CD14-positive monocyte (primary cell): ENCODE measurements at places on chromosomes 6 and 20. TPM values are rescaled to one million over a fixed set of nuclear protein-coding genes. Genes with fewer than 3 reads are reported as not detected.

GRCh38 chr6:141460743-141461484 lies 671.8 kb upstream of the GJE1 start:
- H3K4me3 ChIP-seq, result no peak overlapping the region
- no peaks in the 10 kb centered on the region for H3K36me3 ChIP-seq
- H3K27ac ChIP-seq, result no peak overlapping the region

DNA sequence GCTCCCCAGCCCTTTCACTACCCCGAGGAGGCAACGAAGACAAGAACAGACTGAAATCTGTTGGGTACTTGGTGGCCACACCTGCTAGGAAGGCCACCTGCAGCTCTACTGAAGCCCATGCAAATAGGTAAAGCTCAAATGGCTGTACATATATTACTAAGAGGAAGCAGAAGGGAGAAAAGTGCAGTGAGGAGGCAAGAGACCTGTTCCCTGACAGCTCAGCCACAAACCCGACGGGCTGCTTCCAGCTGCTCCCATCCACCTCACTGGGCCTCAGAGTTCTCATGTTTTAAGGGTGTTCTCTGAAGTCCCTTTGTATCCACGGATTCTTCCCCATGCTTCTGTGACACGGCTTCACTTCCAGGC lies 24.6 kb downstream of the TRAM2 start:
- H3K4me1 ChIP-seq, result no peaks in the 10 kb centered on the region
- DNase-seq, result no peak
- H3K27me3 ChIP-seq, result no peaks in the 10 kb centered on the region
- H3K36me3 ChIP-seq, result peaks cover 17% of the 10 kb centered on the region

DNA sequence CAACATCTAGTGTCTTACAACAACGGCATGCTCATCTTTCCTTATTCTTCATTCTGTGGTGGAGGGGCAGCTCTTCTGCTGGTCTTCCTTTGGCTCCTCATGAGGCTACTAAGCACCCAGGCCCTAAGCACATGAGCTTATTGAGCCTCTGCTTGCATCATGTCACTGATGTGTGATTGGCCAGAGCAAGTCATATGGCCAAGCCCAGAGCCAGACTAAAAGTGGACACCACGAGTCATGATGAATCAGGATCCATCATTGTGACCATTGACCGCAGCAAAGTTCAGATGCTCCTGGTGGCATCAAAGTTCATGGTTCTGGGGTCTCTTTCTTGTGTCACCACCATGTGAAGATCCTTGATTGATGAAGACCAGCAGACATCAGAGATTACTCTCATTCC lies 192.0 kb upstream of the FOXA2 start:
- H3K4me1 ChIP-seq, result no peaks in the 10 kb centered on the region
- H3K27ac ChIP-seq, result no peak overlapping the region
- H3K4me3 ChIP-seq, result no peak overlapping the region

DNA sequence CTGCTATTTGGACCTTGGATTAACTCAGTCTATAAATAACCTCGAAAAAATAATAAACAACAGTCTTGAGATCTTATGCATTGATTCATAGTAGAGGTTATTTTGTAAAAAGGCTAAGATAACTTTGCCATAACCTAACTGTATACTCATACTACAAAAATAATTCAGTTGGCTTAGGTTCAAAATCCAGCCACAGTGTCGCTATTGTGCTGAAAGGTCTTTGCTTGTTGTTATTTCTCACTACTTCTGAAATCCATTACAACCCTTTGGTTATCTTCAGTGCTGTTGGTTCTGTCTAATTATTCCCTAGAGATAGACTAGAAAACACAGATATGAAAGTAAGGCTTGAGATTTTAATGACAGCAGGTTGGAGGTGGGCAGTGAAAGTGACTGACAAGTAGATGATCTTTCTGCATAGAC lies 74.4 kb downstream of the MKKS start:
- no peaks in the 10 kb centered on the region for H3K4me1 ChIP-seq
- no peaks in the 10 kb centered on the region for H3K27me3 ChIP-seq
- no peak overlapping the region for H3K27ac ChIP-seq
- no peak for DNase-seq

DNA sequence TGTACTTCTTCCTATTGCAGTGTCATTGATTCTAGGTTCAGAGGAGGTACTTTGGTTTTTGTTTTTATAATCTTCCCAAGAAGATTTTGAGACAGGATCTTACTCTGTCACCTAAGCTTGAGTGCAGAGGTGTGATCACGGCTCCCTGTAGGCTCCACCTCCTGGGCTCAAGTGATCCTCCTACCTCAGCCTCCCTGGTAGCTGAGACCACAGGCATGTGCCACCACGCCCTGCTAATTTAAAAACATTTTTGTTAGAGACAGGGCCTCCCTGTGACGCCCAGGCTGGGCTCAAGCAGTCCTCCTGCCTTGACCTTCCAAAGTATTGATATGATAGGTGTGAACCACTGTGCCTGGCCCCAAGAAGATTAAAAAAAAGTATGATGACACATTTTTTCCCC lies 3.4 kb upstream of the SLC17A5 start:
- no peak overlapping the region for H3K27ac ChIP-seq
- no peaks in the 10 kb centered on the region for H3K27me3 ChIP-seq
- H3K4me1 ChIP-seq, result peaks cover 14% of the 10 kb centered on the region
- H3K4me3 ChIP-seq, result no peak overlapping the region
- H3K36me3 ChIP-seq, result no peaks in the 10 kb centered on the region

GRCh38 chr6:69027861-69028260 lies 392.8 kb downstream of the ADGRB3 start:
- H3K36me3 ChIP-seq, result no peaks in the 10 kb centered on the region
- no peak overlapping the region for H3K27ac ChIP-seq
- DNase-seq, result no peak
- no peaks in the 10 kb centered on the region for H3K4me1 ChIP-seq

- peaks cover 20% of the 10 kb centered on the region for H3K4me1 ChIP-seq
- no peaks in the 10 kb centered on the region for H3K27me3 ChIP-seq
- no peak for DNase-seq
- H3K4me3 ChIP-seq, result no peak overlapping the region
Measured at GRCh38 chr20:34017610-34018009, 23.9 kb downstream of the RALY start.

DNA sequence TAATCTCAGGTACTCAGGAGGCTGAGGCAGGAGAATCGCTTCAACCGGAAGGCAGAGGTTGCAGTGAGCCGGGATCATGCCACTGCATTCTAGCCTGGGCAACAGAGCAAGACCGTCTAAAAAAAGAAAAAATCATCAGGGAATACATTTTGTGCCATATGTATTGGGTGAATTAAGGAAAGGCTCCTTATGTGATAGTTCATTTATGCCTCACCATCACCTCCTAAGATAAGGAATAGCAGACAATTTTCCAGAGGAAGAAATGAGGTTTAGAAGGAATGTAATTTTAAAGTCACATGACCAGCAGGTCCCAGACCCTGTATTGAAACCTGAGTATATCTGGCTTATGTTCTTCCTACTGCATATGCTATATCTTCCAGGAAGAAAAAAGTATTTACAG lies 93.9 kb upstream of the FOXC1 start:
- no peak overlapping the region for H3K4me3 ChIP-seq
- no peaks in the 10 kb centered on the region for H3K4me1 ChIP-seq
- no peaks in the 10 kb centered on the region for H3K27me3 ChIP-seq

The PRND gene
- polyA plus RNA-seq, result not detected in 2 replicates

The USP49 gene
- polyA plus RNA-seq, result 0.08 TPM

The ETV7 gene
- 1.5 and 5.3 TPM in 2 replicates for polyA plus RNA-seq
